ENCODE measurements at places on chromosomes 7 and 10.

- DNase-seq: no peak
Measured at GRCh38 chr10:15642095-15642494, 77.6 kb downstream of the ITGA8 start.

- DNase-seq: no peak
Measured at GRCh38 chr10:77027141-77027540, 610.5 kb downstream of the KCNMA1 start.

GRCh38 chr7:124275411-124275810 lies 242.5 kb upstream of the TMEM229A start:
- no peak for DNase-seq

GRCh38 chr7:123190109-123190831 lies 9.5 kb downstream of the SLC13A1 start:
- DNase-seq: no peak

- DNase-seq: no peak
Measured at GRCh38 chr10:133102415-133103095, 14.8 kb downstream of the ADGRA1 start.

GRCh38 chr7:137953043-137953664 lies 48.7 kb downstream of the CREB3L2 start:
- DNase-seq: no peak

GRCh38 chr10:124886195-124886594 lies 55.7 kb upstream of the ZRANB1 start:
- DNase-seq: no peak

DNA sequence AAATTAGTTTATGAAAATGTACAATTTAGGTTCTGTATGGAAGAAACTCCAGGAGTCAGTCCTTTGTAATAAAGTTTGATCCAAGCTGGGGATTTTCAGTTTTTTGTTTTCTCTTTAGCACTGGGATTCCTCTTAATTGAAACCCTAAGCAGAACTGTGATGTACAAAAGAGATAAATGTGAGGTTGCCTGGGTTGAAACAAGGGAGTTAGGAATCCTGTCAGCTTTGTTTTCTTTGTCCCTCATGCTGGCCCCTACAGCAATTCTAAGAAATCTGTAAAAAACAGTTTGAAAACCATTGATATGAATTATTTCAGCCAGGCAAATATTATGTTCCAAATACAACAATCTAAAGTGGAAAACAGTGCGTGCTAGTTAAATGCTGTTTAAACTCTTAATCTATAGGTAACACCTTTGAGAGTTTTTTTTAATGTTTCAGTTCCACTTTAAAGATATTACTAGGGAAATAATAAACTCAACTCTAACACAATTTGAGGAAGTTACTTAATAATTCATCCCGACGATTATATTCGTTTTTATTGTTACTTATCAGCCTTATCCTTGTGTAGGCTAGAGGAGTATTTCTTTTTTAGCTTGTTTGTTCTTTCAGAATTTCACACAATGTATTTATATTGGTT lies 65.3 kb downstream of the SGCE start:
- DNase-seq: no peak

- no peak for DNase-seq
Measured at GRCh38 chr7:116786791-116787443, 75.5 kb upstream of the CAPZA2 start.
